Progenitor cell of endocrine pancreas (in vitro differentiated cells): ENCODE measurements at places on chromosomes 3 and 15.
A peak's percentile ranks its signal among the peaks of the same experiment; 100 is the strongest.

GRCh38 chr3:126758026-126758425, 54.0 kb downstream of the CHCHD6 start:
- DNase-seq = no peak

GRCh38 chr3:168342946-168343850, 247.5 kb upstream of the GOLIM4 start:
- no peak for DNase-seq

GRCh38 chr3:42807929-42808328, 1.3 kb upstream of the ACKR2 start:
- DNase-seq = no peak

DNA sequence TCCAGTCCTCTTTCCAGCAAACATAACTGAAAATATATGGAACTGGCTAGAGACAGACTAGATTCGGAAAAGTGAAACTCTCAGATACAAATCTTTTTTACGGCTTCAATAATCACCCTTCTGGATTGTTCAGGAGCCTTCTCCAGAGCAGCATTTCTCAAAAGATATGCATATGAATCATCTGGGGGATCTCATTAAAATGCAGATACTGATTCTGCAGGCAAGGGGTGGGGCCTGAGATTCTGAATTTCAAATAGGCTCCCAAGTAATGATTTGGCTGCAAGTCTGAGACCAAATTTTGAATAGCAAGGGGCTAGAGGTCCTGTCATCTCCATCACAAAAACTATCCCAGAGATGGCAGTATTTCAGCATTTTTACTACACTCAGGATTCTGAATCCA, 165.4 kb downstream of the CTNNB1 start:
- no peak for DNase-seq

GRCh38 chr15:62455441-62455921, 290.4 kb upstream of the C2CD4B start:
- DNase-seq = no peak

GRCh38 chr3:154285221-154285620, 39.1 kb downstream of the DHX36 start:
- DNase-seq = no peak

DNA sequence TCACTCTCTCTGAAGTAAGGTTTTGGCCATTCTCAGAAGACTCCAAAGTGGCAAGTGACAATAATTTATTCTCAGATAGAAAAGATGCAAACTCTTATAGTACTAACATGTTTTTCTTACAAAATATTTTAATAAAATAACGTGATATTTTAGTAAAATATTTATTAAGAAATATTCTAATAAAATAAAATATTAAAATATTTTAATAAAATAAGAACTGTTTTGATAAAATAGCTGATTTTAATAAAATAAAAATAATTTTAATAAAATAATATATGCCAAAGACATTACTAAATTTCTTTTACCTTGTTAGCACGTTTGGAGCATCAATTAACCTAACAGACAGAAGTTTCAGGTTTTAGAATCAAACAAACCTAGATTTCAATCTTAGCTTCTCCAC, 424.0 kb upstream of the NECTIN3 start:
- no peak for DNase-seq

DNA sequence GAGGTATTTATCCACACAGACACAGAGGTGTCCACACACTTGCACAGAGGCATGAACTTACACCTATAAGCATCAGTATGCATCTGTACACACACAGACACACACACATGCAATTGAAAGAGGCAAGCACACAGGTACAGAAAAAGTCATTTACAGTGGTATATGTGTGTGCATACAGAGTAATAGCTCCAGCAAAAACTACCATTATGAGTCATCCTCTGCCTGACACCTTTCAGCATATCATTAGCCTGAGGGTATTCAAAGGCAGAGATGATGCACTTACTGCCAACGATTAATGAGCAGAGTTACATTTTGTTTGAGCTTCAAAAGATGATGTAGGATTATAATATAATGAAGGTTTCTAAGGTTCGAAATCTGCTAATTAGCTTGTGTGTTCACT, 100.3 kb upstream of the TPRG1 start:
- no peak for DNase-seq

DNA sequence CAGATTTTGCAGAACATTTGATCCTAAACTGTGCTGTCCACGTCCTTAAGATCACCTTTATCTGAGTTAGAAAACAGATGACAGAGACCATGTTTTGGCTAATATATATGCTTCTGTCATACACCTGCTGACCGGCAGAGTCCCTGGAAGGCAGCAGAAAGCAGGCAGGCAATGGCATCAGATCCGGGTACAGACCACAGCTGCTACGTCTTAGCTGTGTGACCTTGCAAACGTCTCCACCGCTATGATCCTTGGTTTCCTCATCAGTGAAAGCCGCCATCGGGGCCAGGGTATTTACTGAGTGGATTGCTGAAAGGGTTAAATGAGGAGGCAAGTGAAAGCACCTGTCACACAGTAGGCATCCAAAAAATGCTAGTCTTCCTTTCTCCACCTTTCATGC, 72.1 kb downstream of the ABTB1 start:
- DNase-seq = no peak

DNA sequence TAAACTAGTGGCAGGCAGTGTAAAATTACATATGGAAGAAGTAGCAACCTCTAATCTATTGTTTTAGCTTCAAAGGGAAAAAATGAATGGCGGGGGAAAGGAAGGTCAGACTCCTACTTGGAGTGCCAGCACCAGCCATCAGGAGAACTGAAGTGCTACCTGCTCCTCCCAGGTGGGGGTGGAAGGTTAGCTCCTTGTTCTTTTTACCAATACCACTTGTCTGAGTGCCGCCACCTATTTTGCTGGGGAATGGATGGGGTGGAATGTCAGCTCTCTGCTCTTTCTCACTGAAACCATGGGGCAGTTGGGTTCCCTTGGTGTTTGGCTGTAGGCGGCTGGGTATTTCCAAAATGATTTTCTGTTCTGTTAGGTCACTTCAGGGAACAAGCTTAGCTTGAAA, 428.7 kb upstream of the EPHA3 start:
- DNase-seq = no peak

DNA sequence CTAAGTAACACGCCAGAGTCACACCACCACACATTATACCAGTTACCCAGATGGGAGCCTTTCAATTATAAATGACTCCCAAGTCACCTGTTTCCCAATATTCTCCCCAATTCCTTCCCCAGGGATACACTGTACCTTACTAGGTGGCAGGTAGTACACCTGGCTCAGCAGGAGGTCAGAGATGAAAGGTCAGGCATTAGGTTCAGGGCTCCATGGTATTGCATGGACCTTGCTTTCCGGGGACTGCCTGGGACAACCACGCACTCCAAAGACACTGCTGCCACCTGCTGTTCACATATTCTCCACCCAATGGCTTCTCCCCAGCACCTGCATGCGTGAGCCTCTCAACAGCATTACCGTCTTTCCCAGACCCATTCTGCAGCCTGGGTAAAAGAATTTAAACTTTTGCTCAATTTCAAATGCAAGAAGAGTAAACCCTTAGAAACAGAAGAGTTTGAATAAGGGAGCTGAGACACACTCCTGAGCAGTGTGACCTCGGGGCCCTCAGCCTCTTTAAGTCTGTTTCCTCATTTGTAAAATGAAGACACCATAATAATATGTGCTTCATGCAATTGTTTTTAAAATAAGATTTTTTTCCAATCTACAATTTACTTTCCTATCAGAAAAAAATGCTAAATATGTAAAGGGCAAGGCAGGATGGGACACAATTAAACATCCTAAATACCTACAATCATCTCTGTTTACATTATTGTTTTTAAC, 28.0 kb upstream of the LACTB start:
- peak; percentile 65 for DNase-seq

DNA sequence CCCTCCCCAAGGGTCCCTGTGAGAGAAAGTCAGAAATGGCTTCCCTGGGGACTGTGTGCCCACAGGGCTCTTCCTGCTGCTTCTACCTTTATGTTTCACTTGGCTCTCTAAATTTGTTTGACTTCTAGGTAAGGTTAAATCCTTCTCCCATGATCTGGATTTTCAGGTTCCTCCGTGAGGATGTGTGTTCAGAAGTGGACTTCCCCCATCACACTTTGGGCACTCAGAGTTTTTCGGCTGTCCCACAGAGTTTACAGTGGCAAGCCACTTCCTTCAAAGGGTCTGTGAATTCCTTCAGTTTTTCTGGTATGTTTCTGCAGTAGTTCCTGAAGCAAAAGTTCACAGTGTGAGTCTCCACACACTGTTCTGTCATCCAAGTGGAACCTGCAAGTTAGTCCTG, 30.9 kb upstream of the RARB start:
- DNase-seq = no peak

DNA sequence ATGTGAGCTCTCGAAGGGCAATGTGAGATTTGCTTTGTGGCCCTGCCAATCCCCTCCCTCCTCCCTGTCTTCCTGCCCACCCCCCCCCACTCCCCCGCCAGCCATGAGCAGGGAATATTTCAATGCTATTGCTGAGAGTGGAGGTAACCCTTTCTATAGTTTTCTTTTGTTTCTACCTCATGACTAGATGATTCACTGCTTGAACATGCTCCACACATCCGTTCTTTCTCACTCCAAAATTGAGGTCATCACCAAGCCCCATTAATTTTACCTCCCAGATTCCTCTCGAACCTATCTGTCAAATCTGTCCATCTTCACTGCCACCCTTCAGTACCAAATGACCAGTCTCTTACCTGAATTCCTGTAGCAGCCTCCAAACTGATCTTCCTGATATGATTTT, 12.2 kb downstream of the ZNF774 start:
- DNase-seq = no peak

- DNase-seq = no peak
Observed at GRCh38 chr15:61613729-61614128, 384.6 kb upstream of the RORA start.

DNA sequence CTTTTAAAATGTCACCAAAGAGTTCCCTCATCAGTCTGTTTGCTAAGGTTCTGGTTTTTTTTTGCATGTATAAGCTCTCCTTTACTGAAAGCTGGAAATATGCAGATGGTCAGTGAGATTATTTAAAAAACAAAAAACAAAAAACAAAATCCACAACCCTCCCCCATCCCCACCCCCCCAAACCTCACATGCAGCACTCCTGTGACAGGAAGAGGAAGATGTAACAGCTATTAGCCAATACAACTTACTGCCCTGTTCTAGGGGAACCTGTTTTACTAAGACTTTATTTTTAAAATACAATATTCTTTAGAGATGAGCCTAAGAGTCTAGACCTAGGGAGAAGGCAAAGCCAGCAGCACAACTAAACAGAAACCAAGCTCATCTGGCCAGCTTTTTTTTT, 39.5 kb downstream of the ANP32A start:
- DNase-seq = no peak

- no peak for DNase-seq
Observed at GRCh38 chr3:87270908-87271700, 5.3 kb downstream of the POU1F1 start.

GRCh38 chr3:189911001-189911400, 209.7 kb downstream of the P3H2 start:
- DNase-seq = no peak

DNA sequence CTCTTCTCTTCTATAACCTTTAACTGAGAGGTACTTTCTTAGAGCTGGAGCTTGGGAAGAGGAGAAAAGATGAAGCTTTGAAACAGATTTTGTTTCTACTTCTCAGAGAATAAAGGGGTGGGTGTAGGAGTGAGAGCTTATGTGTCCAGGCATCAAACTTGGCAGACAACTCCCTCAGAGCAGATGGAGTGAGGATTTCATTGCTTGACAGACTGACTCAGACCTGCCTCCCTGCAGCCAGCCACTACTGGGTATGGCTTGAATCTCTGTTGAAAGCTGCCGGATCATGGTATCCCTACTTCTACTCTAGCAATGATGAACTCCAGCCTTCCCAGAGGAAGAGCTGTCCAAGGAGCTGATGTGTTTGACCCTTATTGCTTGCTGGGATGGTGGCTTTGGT, 36.7 kb downstream of the SYN2 start:
- DNase-seq = no peak

GRCh38 chr15:71131601-71132362, 16.5 kb downstream of the THSD4 start:
- no peak for DNase-seq

DNA sequence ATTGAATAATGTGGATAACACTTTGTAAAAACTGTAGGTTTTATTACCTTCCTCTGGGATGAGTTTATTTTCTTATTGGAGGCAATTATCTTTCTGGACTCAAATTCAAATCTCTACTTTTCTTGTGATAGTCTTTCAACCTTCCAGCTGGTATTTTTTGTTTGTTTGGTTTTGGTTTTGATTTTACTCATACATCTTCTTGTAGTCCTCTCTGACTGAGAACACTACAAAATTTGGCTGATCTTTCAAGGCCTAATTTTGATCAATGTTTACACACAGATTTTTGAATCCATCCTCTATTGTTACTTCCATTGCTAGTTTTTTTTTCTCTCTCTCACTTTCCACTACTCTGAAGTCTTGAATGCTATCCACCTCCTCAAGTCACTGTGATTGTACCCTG, 303.8 kb upstream of the NECTIN3 start:
- no peak for DNase-seq

- DNase-seq = no peak
Observed at GRCh38 chr15:32096916-32097617, 66.8 kb downstream of the CHRNA7 start.

DNA sequence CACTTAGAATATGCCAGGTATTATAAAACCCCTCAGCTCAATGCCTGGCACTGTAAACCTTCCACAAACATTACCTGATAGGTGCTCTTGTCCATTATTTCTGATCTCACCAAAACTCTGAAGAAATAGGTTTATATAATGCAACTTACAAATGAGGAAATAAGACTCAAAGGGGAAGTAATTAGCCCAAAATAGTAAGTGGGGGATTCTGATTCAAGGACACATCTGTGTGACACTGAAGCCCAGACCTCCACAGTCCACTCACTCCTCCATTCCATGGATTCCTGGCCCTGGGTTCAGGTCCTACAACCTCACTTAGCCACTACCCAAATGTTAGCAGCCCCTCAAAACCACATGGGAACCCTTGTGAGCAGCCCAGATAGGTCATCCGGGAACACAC, 49.9 kb downstream of the TRANK1 start:
- no peak for DNase-seq

- DNase-seq = no peak
Observed at GRCh38 chr3:103711670-103712069, 1276.9 kb downstream of the ZPLD1 start.

DNA sequence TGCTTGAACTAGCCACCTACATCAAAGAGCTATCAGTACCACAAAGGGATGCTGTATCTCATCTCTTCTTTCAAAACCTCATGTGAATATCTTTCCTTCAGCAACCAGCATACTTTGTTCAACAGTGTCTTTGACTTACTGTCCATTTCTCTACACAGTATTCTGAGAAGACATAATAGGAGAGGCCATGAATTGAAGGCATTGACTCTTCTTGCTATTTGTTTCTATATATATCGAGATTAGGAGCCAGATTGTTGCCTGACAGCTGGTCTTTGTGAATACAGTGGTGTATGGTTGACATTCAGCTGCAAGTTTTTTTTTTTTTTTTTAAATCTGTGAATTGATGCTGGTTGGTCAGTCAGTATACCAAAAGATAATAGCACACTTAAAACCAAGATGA, 12.1 kb upstream of the CSRNP1 start:
- no peak for DNase-seq

GRCh38 chr3:53089511-53089910, 40.7 kb downstream of the RFT1 start:
- no peak for DNase-seq
